ENCODE measurements at places on chromosomes 1 and 21. TPM values are rescaled to one million over a fixed set of nuclear protein-coding genes. Genes with fewer than 3 reads are reported as not detected.
A peak's percentile ranks its signal among the peaks of the same experiment; 100 is the strongest.

DNA sequence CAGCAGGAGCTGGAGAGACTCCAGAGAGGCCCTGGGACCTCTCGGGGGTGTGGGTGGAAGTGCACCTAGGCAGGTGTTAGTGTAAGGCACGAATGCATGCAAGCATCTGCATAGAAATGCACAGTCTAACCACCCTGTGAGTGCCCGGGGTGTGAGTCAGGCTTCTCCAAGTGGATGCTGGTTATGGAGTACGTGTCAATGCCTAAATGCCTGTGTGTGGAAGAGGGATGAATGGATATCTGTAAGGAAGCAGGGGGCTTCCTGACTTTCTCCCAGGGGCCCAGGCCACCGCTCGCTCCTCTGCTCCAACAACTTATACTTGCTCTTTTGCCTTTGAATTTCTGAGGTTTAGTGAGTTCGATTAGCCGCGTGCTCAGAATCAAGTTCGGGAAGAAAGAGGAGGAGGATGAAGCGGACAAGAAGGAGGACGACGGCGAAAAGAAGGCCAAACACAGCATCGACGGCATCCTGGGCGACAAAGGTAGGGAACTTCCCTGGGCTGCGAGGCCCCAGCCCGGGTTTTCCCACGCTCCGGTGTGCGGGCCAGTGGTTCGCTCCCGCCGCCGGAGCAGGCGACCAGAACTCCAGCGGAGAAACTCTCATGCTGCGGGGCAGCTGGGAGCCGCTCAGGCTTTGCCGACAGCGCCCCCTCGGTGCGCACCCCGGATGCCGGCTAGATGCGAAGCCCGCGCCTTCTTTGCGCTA, 5.4 kb downstream of the PAX7 start:
- no peak overlapping the region for H3K4me3 ChIP-seq
- peaks cover 90% of the 10 kb centered on the region for H3K27me3 ChIP-seq
- no peaks in the 10 kb centered on the region for H3K36me3 ChIP-seq
- DNase-seq, result no peak

GRCh38 chr1:1073743-1074587, at the start of gene RNF223:
Gene RNF223, minus strand, starts transcription at chr1:1074306. Its CDS starts 1,740 bp downstream, at chr1:1072566.
- H3K27me3 ChIP-seq, result no peaks in the 10 kb centered on the region
- no peak within 1 kb of the TSS for H3K27ac ChIP-seq
- no peak within 1 kb of the TSS for H3K4me3 ChIP-seq
- no peaks in the 10 kb centered on the region for H3K4me1 ChIP-seq
- no peaks in the 10 kb centered on the region for H3K36me3 ChIP-seq
- DNase-seq, result no peak

- DNase-seq, result peak; percentile 95
- H3K4me3 ChIP-seq, result no peak overlapping the region
- H3K4me1 ChIP-seq, result peaks cover 11% of the 10 kb centered on the region
- no peaks in the 10 kb centered on the region for H3K27me3 ChIP-seq
- peak overlapping the region; percentile 76 for H3K27ac ChIP-seq
Measured at GRCh38 chr1:172826096-172826741, 167.3 kb downstream of the FASLG start.

- no peaks in the 10 kb centered on the region for H3K27me3 ChIP-seq
- DNase-seq, result peak; percentile 96
- peaks cover 4% of the 10 kb centered on the region for H3K36me3 ChIP-seq
- H3K4me1 ChIP-seq, result peaks cover 5% of the 10 kb centered on the region
- no peak overlapping the region for H3K4me3 ChIP-seq
Measured at GRCh38 chr1:214660900-214661299, 57.9 kb downstream of the CENPF start.

GRCh38 chr1:16971341-16972188, 8.9 kb downstream of the MFAP2 start:
- no peak overlapping the region for H3K4me3 ChIP-seq
- H3K4me1 ChIP-seq, result peaks cover 7% of the 10 kb centered on the region
- H3K36me3 ChIP-seq, result peaks cover 6% of the 10 kb centered on the region
- no peak for DNase-seq
- no peak overlapping the region for H3K27ac ChIP-seq

- peaks cover 13% of the 10 kb centered on the region for H3K4me1 ChIP-seq
- H3K4me3 ChIP-seq, result no peak overlapping the region
- no peaks in the 10 kb centered on the region for H3K36me3 ChIP-seq
- H3K27ac ChIP-seq, result no peak overlapping the region
Measured at GRCh38 chr1:43067977-43068751, 103.9 kb downstream of the EBNA1BP2 start.

DNA sequence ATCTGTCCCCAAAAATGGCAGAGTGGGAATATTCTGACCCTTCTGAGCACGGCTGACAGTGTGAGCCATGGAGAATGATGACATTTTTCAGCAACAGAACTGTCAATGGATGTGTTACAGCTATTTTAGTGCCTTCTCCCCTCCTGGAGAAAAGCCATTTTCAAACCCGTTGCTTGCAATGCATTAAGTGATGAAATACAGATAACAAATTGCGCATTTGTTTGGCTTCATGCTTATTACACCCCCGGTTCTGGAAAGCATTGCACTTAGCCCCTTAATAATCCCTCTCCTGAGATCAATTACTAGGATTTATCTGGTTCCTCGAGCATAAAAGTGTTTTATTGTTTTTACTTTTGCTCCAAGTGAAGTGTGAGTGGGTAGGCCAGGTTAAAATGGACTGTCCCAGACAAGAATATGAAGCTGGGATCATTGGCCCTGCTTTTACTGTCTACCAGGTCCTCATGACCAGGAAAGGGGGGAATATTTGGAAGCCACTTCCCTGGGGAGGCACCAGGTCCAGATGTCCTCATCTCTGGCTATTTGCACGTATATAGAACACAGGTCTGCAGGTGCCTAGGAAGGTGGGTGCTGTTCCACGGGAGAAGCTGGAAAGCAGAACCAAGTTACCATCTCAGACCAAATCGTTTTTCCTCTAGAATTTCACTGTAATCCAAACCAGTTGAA, 37.5 kb upstream of the HHAT start:
- no peaks in the 10 kb centered on the region for H3K36me3 ChIP-seq
- H3K27ac ChIP-seq, result no peak overlapping the region
- no peak overlapping the region for H3K4me3 ChIP-seq
- no peak for DNase-seq
- peaks cover 3% of the 10 kb centered on the region for H3K4me1 ChIP-seq
- peaks cover 32% of the 10 kb centered on the region for H3K27me3 ChIP-seq

DNA sequence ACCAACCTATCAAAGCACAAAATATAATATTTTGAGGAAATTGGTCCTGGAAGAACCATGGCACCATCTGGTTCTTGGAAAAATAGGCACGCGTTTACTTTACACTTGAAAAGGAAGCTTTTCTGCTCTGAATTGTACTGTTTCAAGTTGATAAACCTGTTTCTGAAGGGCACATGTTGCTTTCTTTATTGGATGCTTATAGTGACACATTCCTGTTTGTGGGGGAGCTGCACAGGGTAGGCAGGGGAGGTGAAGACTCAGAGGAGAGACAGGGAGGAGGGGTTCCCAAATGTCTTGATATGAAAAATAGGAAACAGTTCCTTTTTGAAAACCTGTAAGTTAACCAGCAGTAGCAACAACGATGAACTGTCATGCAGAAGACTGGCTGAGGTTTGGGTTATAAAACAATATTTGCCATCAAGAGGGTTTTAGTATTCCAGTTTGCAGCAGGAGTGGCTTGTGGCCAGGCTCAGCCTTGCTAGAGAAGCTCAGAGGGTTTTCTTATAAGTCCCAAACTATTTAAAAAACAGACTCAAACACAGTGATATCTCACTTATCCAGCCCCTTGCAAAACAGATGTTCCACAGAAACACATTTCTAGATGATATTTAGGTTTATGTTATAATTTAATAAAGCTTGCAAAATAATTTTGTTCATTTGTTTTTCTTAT, 127.0 kb upstream of the MROH9 start:
- no peak overlapping the region for H3K4me3 ChIP-seq
- H3K4me1 ChIP-seq, result peaks cover 11% of the 10 kb centered on the region
- H3K27ac ChIP-seq, result no peak overlapping the region
- DNase-seq, result no peak

DNA sequence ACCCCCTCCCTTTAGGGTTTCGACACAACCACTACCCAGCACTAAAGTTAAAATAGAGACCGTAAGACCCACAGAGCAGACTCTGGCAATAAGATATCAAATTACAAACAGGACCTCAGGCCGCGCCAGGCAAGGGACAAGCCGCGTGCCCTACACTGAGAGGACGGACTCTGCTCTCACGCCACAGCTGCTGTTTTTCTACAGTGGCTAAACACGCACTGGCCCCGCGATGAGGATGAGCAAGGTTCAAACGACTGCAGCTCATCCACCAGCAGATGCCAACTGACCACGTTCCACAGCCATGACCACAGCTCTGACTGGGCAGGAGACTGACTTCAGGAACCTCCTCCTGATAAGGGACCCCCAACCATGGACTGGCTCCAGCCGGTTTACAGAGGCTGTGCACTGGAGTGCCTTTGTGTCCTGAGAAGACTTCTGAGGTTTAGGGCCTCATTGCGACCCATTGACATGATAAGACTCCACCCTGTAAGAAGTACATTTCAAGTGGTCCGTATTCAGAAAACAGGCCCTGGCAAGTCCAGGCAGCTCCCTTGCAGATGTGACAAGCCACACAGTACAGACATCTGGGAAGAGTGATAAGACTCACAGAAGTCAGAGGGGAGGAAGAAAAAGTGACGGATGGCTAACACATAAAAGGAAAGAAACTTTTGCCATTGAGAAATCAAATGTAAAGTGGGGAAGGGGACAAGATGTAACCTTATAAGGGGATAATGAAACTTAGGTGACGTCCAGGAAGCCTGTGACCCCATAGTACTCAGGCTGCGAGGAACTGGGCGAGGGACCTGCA, 1.5 kb upstream of the KRTAP10-6 start:
- no peak overlapping the region for H3K27ac ChIP-seq
- H3K27me3 ChIP-seq, result peaks cover 4% of the 10 kb centered on the region
- no peaks in the 10 kb centered on the region for H3K36me3 ChIP-seq
- peak; percentile 12 for DNase-seq
- no peaks in the 10 kb centered on the region for H3K4me1 ChIP-seq
- H3K4me3 ChIP-seq, result no peak overlapping the region

DNA sequence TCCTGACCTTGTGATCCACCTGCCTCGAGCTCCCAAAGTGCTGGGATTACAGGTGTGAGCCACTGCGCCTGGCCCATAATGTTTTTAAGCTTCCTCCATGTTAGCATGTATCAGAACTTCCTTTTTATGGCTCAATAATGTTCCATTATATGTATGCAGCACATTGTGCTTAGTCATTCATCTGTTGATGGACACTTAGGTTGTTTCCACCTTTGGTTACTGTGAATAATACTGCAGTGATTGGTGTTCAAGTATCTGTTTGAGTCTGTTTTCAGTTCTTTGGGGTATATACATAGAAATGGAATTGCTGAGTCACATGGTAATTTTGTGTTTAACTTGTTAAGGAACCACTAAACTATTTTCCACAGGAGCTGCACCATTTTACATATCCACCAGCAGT, 17.7 kb downstream of the CMPK1 start:
- no peaks in the 10 kb centered on the region for H3K27me3 ChIP-seq
- no peaks in the 10 kb centered on the region for H3K4me1 ChIP-seq
- no peak overlapping the region for H3K4me3 ChIP-seq
- peak; percentile 76 for DNase-seq
- H3K27ac ChIP-seq, result no peak overlapping the region

- no peaks in the 10 kb centered on the region for H3K27me3 ChIP-seq
- H3K4me3 ChIP-seq, result no peak overlapping the region
- H3K4me1 ChIP-seq, result no peaks in the 10 kb centered on the region
- H3K36me3 ChIP-seq, result no peaks in the 10 kb centered on the region
Measured at GRCh38 chr21:31418377-31419001, 74.4 kb upstream of the TIAM1 start.

GRCh38 chr1:241265428-241265827, 91.6 kb downstream of the RGS7 start:
- H3K27me3 ChIP-seq, result no peaks in the 10 kb centered on the region
- no peak overlapping the region for H3K27ac ChIP-seq
- DNase-seq, result no peak
- no peaks in the 10 kb centered on the region for H3K4me1 ChIP-seq
- no peak overlapping the region for H3K4me3 ChIP-seq

- H3K27me3 ChIP-seq, result peaks cover 2% of the 10 kb centered on the region
- H3K4me1 ChIP-seq, result peaks cover 2% of the 10 kb centered on the region
- peak overlapping the region; percentile 70 for H3K4me3 ChIP-seq
- H3K36me3 ChIP-seq, result peaks cover 9% of the 10 kb centered on the region
- H3K27ac ChIP-seq, result peak overlapping the region; percentile 81
Measured at GRCh38 chr1:226738421-226738994, 574 bp downstream of the ITPKB start.

GRCh38 chr1:34125721-34126380, 39.2 kb downstream of the CSMD2 start:
- no peaks in the 10 kb centered on the region for H3K4me1 ChIP-seq
- no peaks in the 10 kb centered on the region for H3K27me3 ChIP-seq
- no peak overlapping the region for H3K4me3 ChIP-seq
- H3K36me3 ChIP-seq, result no peaks in the 10 kb centered on the region

GRCh38 chr1:67300561-67300960, 7.1 kb upstream of the IL12RB2 start:
- H3K27me3 ChIP-seq, result peaks cover 5% of the 10 kb centered on the region
- H3K4me1 ChIP-seq, result no peaks in the 10 kb centered on the region
- H3K36me3 ChIP-seq, result no peaks in the 10 kb centered on the region
- no peak overlapping the region for H3K27ac ChIP-seq
- no peak overlapping the region for H3K4me3 ChIP-seq

DNA sequence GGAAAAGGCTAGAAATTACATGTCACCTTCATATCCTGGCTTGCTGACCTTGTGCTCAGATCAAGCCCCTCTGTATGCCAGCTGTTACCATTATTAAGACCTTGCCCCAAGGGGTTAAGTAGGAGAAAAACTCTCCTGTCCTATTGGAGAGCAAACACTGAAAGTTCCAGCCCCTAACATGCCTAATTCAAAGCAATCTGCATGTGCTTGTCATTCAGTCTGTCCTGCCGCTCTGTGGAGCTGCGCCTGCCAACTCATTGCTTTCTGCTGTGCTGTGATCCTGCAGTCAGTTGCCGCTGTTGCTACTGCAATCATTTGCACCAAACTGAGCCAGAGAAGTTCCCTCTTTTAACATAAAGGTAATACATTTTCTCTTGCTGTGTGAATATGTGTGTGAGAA, 113.4 kb downstream of the DISP1 start:
- peak; percentile 21 for DNase-seq
- H3K4me3 ChIP-seq, result no peak overlapping the region
- H3K4me1 ChIP-seq, result peaks cover 6% of the 10 kb centered on the region
- no peaks in the 10 kb centered on the region for H3K27me3 ChIP-seq

ATP6V1G3 gene
- total RNA-seq, result not detected

IVL gene
- total RNA-seq, result not detected

PLD5 gene
- total RNA-seq, result not detected

TACSTD2 gene
- not detected for total RNA-seq

GJA9 gene
- total RNA-seq, result not detected

DNTTIP2 gene
- total RNA-seq, result 24.4 TPM

RIPK4 gene
- total RNA-seq, result under 0.01 TPM

CASQ1 gene
- not detected for total RNA-seq

SLC1A7 gene
- not detected for total RNA-seq

EPHB2 gene
- 54.7 TPM for total RNA-seq
